ENCODE measurements at places on chromosomes 16 and 17.

DNA sequence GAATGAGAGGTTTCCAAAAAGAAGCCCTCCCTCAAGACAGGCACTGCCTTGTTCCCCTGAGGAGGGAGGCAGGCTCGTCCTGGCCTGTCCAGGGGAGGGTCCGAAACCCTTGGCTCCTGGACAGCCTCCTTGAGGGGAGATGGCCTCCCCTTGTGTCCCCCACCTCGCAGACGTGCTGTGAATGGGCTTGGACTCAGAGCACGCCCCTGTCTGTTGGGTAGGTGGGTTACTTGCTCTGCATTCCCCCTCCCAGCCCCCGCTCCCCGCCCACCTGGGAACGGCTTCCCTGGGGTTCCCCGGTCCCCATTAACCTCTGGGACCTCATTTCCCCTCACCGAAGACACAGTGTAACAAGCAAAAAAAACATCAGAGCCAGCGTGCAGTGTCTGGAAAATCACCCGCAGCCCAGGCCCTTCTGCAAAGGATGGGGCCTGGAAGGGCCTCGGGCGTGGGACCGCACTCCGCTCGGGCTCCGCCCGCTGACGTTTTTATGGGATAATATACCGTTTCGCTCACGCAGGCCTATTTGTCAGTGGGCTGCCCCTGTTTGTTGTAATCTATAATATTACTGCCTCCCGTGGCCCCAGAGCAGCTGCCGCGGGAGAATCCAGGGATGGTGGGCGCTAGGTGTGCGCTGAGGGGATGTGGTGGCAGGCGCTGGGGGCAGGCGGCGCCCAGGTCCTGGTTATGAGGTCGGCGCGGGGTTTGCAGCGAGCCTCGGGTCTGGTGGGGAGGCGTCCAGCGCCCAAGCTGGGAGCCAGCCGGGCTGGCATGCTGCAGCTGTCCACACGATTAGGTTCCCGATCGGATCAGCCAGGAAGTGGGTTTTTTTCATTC lies 11.1 kb downstream of the BAHCC1 start:
- DNase-seq = no peak

DNA sequence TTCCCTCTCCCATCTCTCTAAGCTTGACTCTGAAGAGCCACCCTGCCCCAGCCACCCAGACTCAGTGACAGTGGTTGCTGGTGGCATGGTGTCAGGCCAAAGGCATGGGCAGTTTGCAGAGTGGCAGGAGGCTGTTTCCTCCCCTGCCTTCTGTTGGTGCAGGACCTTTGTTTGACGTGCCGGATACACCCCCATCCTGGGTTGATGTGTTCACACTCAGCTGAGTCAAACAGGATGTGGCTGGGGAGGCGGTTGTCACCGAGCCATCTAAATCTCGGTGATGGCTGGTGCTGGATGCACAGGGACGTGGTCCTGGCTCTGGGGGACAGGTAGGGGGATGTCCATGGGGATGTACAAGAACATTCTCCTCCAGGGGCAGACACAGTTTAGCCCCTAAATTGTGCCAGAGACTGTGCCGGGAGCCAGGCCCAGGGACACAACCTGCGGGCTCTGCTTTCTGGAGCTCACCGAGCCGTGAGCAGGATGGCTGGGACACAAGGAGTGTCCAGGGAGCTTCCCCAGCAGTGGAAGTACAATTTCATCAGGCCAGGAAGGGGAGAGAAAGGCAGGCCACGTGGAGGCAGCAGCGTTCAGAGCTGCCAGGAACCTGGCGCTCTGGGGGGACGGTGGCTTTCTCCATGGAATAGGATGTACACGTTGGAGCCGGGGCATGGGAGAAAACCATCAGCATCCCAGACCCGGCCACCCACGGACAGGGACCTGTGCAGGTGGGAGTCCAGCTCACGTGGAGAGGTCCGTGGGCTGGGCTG lies 264.2 kb downstream of the SEC14L1 start:
- DNase-seq = peak; percentile 78

DNA sequence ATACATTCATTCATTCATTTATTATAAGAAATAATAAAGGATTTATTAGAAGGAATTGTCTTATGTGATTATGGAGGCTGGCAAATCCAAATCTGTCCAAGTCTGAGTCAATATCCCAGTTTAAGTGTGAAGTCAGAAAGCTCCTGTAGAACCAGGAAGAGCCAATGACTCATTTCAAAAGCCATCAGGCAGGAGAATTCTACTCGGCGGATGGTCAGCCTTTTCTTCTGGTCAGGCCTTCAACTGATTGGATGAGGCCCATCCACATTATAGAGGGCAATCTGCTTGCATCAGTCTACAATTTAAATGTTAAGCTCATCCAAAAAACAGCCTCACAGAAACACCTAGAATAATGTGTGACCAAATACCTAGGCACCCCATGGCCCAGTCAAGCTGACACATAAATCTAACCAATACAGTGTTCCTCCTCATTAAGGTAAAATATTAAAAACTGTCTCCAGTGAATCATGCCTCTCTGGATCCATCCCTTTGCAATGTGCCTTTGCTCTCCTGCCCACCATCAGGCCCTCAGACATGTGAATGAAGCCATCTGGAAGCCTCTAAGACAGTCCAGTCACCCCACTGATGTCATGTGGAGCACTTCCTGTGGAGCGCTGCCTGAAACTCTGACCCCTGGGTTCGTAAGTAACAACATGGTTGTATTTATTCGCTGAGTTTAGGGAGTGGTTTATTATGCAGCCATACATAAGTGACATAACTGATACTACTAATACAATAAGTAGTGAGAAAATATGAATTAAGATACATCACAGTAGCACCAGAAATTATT lies 69.2 kb upstream of the WSB1 start:
- no peak for DNase-seq

GRCh38 chr17:45234641-45235415 lies 13.1 kb downstream of the FMNL1 start:
- DNase-seq = peak; percentile 38

DNA sequence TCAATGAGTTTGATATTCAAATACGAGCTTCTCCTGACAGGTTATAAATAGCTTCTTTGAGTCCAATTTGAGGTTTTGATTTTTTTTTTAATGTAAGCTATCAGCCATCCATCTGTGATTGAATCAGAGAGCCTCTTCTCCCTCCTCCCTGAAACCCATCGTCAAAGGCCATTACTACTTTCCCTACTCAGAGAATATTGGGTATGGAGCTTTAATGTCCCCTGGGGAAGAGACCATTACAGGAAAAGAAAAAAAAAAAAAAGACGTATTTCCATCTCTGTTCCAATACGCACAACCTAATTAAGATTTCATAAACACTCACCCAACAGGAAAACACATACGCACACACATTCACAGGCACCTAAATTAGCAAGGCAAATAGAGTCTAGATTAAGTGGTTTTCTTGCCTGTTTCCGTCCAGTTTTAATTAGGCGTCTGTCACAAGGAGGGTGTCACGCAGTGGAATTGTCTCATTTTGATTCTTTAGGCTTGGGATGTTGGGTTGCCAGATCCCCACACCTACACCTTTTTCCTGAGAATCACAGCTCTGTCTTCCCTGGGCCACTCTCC lies 194.3 kb upstream of the RPL38 start:
- DNase-seq = no peak

- DNase-seq = peak; percentile 70
Measured at GRCh38 chr17:50117202-50118051, 12.5 kb downstream of the SAMD14 start.

- no peak for DNase-seq
Measured at GRCh38 chr17:37818689-37819088, 73.8 kb upstream of the HNF1B start.

DNA sequence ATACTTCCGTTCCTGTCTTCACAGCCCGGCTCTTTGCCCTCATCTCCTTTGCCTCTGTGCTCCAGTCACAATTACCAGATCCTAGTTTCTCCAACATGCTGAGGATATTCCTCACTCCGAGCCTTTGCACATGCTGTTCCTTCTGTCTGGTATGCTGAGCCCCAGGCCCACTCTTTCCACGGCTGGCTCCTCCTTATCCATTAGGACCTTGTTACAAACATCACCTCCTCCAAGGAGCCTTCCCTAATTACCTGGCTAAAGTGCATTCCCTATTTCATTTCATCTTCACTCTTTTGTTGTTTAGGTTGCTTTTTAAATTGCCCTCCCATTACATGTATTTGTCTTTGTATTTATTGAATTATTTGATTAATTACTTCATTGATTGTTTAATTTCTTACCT lies 14.9 kb upstream of the ADGRG1 start:
- DNase-seq = peak; percentile 8

- peak; percentile 71 for DNase-seq
Measured at GRCh38 chr17:7435676-7436555, 681 bp downstream of the TMEM102 start.

Data from Right ventricle myocardium superior (tissue), 1 donor.